Effector memory CD4-positive, alpha-beta T cell (primary cell): ENCODE measurements at places on chromosomes 2 and 18.

DNA sequence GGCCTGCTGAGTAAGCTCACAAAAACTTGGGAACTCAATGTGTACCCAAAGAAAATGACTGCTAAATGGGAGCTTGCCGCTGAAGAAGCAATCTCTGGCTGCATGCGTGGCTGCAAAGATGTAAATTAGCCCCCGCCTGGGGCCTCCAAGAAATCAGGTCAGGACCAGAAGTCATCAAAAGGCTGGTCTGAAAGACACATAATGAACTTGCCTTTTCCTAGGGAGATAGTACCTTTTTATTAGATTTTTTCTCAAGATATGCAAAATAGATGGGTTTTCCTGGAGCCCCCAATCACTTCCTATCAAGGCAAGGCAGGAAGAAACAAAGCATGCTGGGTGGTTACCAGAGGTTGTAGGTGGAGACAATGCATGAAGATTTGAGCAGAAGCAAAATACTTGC, 38.9 kb downstream of the PDCL3 start:
- DNase-seq = no peak

DNA sequence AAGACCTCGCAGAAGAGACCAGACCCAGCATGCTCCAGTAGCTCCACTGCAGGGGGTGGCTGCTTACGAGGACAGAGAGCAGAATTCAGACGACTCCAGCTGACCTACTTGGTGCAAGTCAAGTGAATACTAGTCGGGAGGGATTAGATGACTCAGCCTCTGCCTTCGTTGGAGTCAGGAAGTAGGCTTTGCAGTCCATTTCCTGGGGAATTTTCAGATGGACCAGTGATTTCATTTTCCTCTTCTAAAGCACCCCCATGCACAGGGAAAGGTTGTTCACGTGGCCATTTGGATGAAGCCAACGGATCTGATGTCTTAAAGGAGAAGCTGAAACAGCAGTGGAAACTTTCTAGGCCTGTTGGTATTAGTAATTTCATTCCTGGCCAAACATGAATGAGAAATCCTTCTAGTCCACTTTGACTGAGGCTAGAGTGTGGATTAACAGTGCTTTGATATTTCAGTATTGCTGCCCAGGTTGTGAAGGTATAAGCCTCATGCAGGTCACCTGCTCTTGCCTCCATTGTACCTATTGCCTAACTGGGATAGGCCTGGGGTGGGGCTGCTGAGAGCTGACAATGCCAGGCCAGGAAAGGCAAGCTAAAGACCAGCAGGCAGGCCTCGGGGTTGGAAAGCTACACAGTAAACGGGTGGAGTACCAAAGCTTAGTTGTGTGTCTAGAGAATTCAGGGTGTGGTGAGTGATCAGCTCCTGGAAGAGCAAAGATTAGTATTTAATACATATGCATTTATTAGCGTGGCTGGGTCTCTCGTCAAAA, 117.6 kb upstream of the FOSL2 start:
- DNase-seq = no peak

DNA sequence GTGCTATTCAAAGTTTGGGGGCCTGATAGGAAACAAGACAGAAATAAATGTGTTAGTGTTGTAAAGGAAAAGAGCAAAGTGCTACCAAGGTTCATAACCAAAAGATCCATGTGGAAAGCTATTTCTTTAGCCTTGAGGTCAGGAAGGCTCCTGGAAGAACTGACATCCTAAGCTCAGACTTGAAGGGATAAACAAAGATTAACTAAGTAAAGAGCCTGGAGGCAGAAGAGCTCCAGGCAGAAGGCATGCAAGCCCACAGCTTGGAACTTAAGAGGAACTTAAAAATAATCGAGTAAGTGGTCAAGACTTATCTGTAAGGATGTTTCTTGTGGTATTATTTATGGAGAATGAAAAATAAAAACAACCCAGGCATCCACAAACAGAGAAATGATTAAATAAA, 245.0 kb upstream of the MGAT5 start:
- DNase-seq = no peak

GRCh38 chr2:98772536-98772935, 41.6 kb upstream of the MGAT4A start:
- no peak for DNase-seq

GRCh38 chr18:12049978-12050811, 43.4 kb upstream of the ANKRD62 start:
- no peak for DNase-seq

GRCh38 chr2:80001701-80002101, 302.9 kb downstream of the LRRTM1 start:
- no peak for DNase-seq
